ENCODE measurements at places on chromosomes 7 and 10.

DNA sequence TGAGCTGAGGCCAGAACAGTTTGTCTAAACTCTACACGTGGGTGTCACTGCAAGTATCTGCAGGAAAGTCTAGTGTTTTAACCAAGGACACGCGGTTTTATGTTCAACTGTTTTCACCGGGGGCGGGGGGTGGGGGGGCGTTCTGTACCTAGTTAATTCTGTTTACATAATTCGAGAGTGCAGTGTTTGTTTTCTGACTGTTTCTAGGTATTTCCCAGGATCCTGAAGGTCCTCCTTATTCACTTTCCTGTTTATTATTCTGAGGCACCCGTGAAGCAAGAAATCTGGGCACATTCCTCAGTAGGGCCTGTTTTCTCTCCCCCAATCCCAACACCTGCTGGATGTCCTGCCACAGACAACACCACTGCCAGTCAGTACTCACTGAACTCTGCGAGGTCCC, 7.6 kb downstream of the LOXL4 start:
- no peak for DNase-seq

GRCh38 chr7:92707435-92707834, 117.2 kb upstream of the FAM133B start:
- no peak for DNase-seq

DNA sequence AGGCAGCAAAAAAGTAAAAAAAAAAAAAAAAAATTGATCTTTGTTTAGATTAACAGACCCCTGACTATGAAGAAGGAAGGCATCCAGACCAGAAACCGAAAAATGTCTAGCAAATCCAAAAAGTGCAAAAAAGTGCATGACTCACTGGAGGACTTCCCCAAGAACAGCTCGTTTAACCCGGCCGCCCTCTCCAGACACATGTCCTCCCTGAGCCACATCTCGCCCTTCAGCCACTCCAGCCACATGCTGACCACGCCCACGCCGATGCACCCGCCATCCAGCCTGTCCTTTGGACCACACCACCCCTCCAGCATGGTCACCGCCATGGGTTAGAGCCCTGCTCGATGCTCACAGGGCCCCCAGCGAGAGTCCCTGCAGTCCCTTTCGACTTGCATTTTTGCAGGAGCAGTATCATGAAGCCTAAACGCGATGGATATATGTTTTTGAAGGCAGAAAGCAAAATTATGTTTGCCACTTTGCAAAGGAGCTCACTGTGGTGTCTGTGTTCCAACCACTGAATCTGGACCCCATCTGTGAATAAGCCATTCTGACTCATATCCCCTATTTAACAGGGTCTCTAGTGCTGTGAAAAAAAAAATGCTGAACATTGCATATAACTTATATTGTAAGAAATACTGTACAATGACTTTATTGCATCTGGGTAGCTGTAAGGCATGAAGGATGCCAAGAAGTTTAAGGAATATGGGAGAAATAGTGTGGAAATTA, 19.4 kb downstream of the GATA3 start:
- no peak for DNase-seq

GRCh38 chr10:79003183-79004100, 65.3 kb upstream of the ZMIZ1 start:
- DNase-seq = no peak

GRCh38 chr7:105635197-105635596, 53.9 kb upstream of the EFCAB10 start:
- no peak for DNase-seq

- DNase-seq = no peak
These were observed 5.8 kb downstream of the COMTD1 start for GRCh38 chr10:75229971-75230370.

DNA sequence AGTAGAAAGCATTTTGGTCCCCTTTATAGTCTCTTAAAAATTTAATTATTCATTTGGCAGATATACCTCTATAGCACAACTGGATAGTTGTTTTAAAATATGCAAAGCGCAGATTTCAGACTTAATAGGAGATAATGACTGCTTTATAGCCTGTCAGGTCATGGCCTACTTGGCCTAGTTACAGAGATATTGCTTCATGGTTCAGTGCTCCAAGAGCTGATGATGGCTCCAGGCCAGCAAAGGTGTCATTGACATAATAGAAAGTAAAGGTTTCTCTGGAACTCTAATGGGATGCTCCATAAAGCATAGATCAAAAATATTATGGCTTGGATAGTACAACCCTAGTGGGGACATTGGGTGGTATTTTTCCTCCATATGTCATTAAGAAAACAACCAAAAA, 285.7 kb downstream of the NXPH1 start:
- DNase-seq = no peak

GRCh38 chr7:45131891-45132290, 20.4 kb upstream of the TBRG4 start:
- DNase-seq = no peak

DNA sequence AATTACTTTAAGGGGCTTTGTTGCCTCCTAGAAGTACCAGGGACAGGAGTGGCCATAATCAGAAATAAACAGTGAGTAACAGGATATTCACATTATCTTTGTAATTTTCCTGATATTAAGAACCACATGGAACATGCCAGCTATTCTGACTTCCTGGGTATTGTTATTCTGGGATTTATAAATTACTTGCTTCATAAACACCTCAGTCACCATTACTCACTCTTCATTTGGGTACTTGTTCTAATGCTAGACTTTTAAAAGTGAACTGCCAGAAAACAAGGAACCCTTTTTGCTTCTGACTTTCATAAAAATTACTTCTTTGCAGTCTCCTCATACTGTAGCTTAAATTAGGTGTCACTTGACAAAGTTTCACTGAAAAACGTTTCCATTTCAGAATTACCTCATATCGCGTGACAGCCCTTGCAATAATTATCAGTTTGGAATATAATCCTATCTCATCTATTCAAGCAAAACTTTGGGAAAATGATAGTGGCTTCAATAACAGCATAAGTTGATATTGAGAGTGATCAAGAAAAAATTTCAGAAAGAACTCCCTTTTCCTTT, 29.8 kb downstream of the CABCOCO1 start:
- peak; percentile 36 for DNase-seq

Measured in kidney capillary endothelial cell (primary cell).